ENCODE measurements at places on chromosomes 7 and 10.

GRCh38 chr7:132154248-132154647 is 422.0 kb downstream of the PLXNA4 start:
- DNase-seq: no peak

- DNase-seq: no peak
Measured at GRCh38 chr7:116354171-116354545, 143.8 kb downstream of the TES start.

DNA sequence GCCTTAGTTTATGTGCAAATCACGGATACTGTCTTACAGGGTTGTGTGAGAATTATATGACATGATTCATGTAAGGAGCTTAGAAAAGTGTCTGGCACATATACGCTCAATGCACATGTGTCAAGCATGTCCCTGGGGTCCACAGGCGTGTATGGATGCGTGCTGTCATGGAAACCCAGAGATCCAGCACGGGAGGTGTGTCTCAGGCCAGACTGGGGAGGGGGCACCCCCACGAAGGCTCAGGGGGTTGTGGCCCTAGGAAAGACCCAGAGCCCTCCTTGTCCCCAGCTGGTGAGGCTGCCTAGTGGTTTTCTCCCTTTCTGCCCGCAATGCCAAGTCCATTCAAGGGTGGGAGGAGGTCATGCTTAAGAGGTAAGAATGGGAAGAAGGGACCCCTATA is 9.1 kb downstream of the BTBD16 start:
- no peak for DNase-seq

DNA sequence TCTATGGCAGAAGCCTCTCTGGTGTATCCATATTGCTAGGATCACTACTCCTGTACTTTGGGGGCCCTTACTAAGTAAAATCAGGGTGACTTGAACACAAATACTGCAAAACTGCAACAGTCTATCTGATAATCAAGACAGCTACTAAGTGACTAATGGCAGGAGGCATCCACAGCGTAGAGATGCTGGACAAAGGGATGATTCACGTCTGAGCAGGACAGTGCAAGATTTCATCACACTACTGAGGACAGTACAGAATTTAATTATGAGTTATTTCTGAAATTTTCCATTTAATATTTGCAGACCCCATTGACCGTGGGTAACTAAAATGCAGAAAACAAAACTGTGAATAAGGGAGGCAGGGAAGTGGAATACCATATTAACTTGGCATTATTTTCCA is 10.4 kb downstream of the CUL2 start:
- no peak for DNase-seq

DNA sequence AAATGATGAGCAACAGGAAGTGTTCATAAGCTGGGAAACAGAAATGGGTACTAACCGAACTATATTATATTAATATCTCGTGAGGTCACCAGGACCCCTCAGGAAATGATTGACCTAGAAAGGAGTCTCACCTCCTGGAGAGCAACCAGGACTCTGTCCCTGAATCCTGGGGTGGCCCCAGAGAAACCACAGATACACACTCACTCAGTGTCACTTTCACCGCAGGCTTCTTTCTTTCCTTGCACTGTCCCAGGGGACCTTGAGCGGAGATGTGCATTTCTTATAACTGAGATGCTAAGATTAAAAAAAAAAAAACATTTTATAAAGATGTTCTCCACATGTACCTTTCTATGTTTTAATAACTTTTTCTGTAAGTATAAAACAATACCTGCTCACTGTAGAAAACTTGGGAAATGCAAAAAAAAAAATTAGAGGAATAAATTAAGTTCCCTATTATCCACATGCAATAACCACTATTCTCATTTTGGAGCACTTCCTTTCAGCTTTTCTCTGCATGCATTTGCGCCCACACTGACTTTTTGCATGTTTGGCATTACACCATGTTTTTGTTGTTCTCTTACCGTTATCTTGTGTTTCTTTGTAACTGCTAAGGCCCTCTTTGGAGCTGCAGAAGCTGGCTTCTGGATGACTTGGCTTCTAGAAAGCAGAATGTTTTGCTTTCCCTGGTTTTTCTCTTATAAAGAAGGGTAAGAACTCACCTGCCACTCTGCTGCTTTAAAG is 15.0 kb downstream of the NOD1 start:
- no peak for DNase-seq

DNA sequence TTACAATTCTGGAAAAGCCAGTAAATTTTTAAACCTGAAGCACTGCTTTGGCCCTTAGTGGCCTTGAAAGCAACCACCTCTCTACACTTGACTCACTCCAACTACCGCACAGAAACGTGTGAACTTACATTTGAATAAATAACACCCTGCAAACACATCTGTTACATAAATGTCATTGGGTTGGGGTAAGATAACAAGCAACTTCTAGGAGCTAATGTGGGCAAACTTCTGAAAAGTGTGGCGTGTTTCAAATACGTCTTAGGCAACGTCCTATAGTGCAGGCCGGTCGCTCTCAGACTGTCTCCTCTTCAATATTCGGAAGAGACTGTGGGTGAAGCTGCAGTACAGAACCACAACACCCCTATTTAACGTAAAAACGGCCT is 474 bp downstream of the ORC5 start:
- no peak for DNase-seq

Measured in effector CD8-positive, alpha-beta T cell (primary cell).